ENCODE measurements at places on chromosomes 3 and 15. TPM values are rescaled to one million over a fixed set of nuclear protein-coding genes. Genes with fewer than 3 reads are reported as not detected.

CPNE9 gene
- not detected for total RNA-seq

- peak; percentile 47 for DNase-seq
These were observed 682 bp downstream of the ITPKA start for GRCh38 chr15:41494190-41494921.

WDR53 gene
- 21.8 TPM for total RNA-seq

PPP4R2 gene
- total RNA-seq: 80.0 TPM

DNA sequence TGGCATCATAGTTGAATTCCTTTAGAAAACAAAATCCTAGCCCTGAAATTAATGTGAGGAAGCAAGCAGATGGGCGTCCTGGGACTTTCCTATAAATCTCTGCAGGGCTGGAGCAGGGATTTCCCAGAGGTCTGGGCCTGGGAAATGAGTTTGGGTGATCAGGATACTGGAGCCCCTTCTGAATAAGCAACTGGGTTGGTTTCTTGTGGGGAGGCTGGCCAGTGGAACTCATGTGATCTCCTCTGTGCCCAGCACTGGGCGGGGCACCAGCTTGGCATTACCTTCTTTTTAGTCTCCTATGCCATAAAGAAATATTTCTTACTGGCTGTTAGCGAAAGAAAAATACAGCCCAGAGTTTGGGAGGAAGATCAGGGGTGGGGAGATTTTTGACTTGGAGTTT lies 1.7 kb downstream of the THSD4 start:
- DNase-seq: no peak

DNA sequence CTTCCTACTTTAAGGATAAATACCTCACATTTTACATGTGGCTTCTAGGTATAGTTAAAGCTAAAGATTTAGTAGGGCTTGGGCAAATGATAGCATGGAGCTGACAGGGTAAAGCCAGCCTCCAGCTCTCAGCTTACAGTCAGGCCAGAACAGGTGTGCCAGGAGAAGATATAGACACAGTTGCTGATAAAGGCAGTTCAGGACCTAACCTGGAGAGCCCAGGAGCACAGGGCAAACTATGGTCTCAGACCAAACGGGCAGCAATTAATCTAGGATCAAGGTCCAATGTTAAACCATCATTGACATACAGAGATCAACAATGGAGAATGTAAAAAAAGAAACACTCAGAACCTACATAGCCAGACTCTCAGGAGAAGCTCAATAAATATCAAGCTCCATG lies 4.0 kb downstream of the WDR49 start:
- no peak for DNase-seq

DNA sequence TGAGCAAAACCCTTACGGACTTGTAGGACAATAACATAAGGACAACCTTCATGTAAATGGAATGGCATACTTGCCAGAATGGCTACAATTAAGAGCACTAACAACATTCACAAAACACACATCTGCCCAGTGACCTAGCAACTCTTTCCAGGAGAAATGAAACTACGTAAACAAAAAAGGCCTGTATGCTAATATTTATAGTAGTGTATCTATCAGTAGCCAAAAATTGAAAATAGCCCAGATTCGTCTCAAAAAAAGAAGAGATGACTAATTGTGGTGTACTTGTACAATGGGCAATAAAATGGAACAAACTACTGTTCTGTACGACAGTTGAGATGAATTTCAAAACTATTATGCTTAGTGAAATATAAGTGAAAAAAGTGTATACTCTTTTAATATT lies 38.4 kb downstream of the CMC1 start:
- no peak for DNase-seq

CAMP gene
- total RNA-seq: not detected
